ENCODE measurements at places on chromosomes 11 and 22. TPM values are rescaled to one million over a fixed set of nuclear protein-coding genes. Genes with fewer than 3 reads are reported as not detected.

Gene NXPE4
- total RNA-seq: not detected

Gene TRPT1
- total RNA-seq: 41.7 TPM

DNA sequence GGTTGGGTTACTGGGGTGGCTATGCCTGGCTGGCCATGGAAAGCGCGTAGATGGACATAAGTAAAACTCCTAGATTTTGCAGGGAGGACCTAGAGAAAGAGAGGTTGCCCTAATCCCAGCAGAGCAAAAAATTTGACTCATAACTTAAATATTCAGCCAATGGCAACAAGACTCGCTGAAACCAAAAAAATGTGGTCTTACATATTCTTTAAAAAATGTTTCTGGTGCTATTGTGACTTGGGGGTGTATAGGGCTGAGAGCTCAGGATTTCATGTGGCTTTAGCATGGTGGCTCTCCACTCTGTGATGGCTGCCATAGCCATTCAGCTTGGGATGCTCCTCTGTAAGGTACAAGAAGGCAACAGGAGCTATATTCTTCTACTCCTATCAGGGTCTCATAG lies 27.2 kb upstream of the PDGFD start:
- H3K36me3 ChIP-seq: no peaks in the 10 kb centered on the region
- no peaks in the 10 kb centered on the region for H3K27me3 ChIP-seq
- H3K4me1 ChIP-seq: no peaks in the 10 kb centered on the region

GRCh38 chr11:1161410-1162137 lies 3.8 kb downstream of the MUC5AC start:
- no peak overlapping the region for H3K4me3 ChIP-seq
- peaks cover 20% of the 10 kb centered on the region for H3K27me3 ChIP-seq
- no peak overlapping the region for H3K27ac ChIP-seq
- H3K4me1 ChIP-seq: no peaks in the 10 kb centered on the region

GRCh38 chr11:125330462-125331325 lies 165.4 kb downstream of the FEZ1 start:
- H3K36me3 ChIP-seq: no peaks in the 10 kb centered on the region
- H3K27me3 ChIP-seq: peaks cover 21% of the 10 kb centered on the region
- no peak overlapping the region for H3K4me3 ChIP-seq

- H3K4me1 ChIP-seq: no peaks in the 10 kb centered on the region
- H3K27ac ChIP-seq: no peak overlapping the region
- H3K4me3 ChIP-seq: no peak overlapping the region
- H3K27me3 ChIP-seq: no peaks in the 10 kb centered on the region
- peaks cover 4% of the 10 kb centered on the region for H3K36me3 ChIP-seq
- DNase-seq: no peak
Measured at GRCh38 chr11:107337917-107338316, 119.7 kb downstream of the CWF19L2 start.

- H3K27ac ChIP-seq: no peak overlapping the region
- DNase-seq: no peak
- H3K27me3 ChIP-seq: peaks cover 2% of the 10 kb centered on the region
- peaks cover 32% of the 10 kb centered on the region for H3K4me1 ChIP-seq
- no peak overlapping the region for H3K4me3 ChIP-seq
Measured at GRCh38 chr22:27803841-27804415, 2.4 kb upstream of the MN1 start.

Gene F2
- total RNA-seq: 0.16 TPM

GRCh38 chr11:119368121-119369034 lies 13.1 kb downstream of the USP2 start:
- no peak overlapping the region for H3K4me3 ChIP-seq
- no peaks in the 10 kb centered on the region for H3K27me3 ChIP-seq
- peaks cover 54% of the 10 kb centered on the region for H3K4me1 ChIP-seq
- H3K36me3 ChIP-seq: peaks cover 16% of the 10 kb centered on the region

Gene MICALL1
- 20.4 TPM for total RNA-seq

GRCh38 chr22:48923996-48924395 lies 903.7 kb downstream of the BRD1 start:
- DNase-seq: no peak
- no peak overlapping the region for H3K27ac ChIP-seq
- no peaks in the 10 kb centered on the region for H3K36me3 ChIP-seq
- no peaks in the 10 kb centered on the region for H3K4me1 ChIP-seq
- H3K27me3 ChIP-seq: peaks cover 12% of the 10 kb centered on the region

Gene RIC3
- total RNA-seq: 0.16 TPM

Gene POU2F3
- total RNA-seq: not detected

- H3K4me1 ChIP-seq: no peaks in the 10 kb centered on the region
- no peaks in the 10 kb centered on the region for H3K36me3 ChIP-seq
- no peak overlapping the region for H3K27ac ChIP-seq
Measured at GRCh38 chr11:134583397-134583990, 171.5 kb upstream of the B3GAT1 start.

DNA sequence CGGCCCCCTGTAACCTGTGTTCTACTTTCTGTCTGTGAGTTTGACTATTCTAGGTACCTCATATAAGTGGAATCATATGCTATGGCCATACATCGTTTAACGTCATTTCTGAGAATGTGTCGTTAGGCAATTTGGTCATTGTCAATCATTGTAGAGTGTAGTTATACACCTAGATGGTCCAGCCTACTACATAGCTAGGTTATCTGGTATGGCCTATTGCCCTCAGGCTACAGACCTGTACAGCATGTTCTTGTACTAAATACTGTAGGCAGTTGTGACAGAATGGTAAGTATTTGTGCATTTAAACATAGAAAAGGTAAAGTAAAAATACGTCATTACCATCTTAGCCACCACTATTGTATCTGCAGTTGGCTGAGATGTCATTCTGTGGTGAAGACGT lies 35.2 kb downstream of the MYO7A start:
- no peaks in the 10 kb centered on the region for H3K36me3 ChIP-seq
- H3K4me1 ChIP-seq: no peaks in the 10 kb centered on the region
- peaks cover 3% of the 10 kb centered on the region for H3K27me3 ChIP-seq
- H3K27ac ChIP-seq: no peak overlapping the region
- H3K4me3 ChIP-seq: no peak overlapping the region
- DNase-seq: no peak

DNA sequence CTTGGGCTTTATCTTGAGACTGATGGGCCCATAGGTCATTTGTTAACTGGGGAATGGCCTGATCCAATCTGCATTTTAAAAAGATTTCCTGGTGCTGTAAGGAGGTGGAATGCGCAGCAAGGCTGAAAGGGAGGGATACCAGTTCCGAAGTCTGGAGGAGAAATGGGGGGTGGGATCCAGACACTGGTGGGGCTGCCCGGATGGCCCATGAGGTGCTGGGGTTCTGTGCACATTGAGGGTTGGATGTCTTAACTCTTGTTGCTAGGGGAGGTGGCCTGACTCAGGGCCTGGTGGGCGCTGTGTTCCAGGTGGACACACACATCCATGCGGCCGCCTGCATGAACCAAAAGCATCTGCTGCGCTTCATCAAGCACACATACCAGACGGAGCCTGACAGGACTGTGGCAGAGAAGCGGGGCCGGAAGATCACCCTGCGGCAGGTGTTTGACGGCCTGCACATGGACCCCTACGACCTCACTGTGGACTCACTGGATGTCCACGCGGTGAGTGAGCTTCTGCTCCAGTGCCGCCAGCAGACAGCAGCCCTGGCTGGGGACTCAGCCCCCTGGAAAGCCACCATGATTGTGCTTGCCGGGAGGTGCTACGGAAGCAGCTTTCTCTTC lies 38.1 kb downstream of the AMPD3 start:
- H3K36me3 ChIP-seq: peaks cover 89% of the 10 kb centered on the region
- H3K27me3 ChIP-seq: no peaks in the 10 kb centered on the region
- no peak overlapping the region for H3K27ac ChIP-seq
- no peak for DNase-seq
- peaks cover 16% of the 10 kb centered on the region for H3K4me1 ChIP-seq

DNA sequence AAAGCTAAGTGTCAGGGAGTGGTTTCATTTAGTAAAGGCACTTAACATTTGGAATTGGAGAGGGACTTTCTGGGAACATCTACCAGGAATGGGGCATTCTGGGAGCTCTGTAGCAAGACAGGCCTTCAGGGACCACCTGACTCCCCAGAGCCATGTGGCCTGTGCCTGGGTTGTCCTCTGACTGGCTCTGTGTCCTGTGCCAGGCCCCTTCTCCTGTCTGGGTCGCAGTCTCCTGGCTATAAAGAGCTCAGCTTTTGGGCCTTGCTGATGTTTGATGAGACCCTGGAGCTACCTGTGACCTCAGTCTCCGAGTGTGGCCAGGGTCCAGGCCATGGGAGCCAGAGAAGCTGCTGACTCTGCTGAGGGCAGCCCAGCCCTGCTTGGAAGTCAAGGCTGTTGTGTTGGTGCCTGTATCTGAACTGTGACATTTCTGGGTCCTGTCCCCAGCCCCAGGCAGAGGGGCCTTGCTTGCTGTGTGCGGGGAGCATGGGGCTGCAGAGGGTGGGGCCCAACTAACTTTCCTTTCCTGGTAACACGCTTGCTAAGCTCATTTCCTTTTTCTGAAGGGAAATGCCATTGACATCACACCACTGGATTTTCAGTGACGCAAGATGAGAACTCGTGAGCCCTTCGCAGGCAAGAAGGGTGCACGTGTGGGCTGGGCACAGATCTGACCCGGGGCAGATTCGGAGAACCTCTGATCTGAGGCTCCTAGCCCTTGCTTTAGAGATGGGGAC lies 41.3 kb downstream of the LRRC32 start:
- no peaks in the 10 kb centered on the region for H3K36me3 ChIP-seq
- no peaks in the 10 kb centered on the region for H3K27me3 ChIP-seq
- H3K4me3 ChIP-seq: no peak overlapping the region

- peaks cover 23% of the 10 kb centered on the region for H3K27me3 ChIP-seq
- peak; percentile 24 for DNase-seq
- H3K27ac ChIP-seq: no peak overlapping the region
- H3K36me3 ChIP-seq: no peaks in the 10 kb centered on the region
Measured at GRCh38 chr11:93842461-93842860, 8.0 kb downstream of the VSTM5 start.

Gene DDX25
- not detected for total RNA-seq

DNA sequence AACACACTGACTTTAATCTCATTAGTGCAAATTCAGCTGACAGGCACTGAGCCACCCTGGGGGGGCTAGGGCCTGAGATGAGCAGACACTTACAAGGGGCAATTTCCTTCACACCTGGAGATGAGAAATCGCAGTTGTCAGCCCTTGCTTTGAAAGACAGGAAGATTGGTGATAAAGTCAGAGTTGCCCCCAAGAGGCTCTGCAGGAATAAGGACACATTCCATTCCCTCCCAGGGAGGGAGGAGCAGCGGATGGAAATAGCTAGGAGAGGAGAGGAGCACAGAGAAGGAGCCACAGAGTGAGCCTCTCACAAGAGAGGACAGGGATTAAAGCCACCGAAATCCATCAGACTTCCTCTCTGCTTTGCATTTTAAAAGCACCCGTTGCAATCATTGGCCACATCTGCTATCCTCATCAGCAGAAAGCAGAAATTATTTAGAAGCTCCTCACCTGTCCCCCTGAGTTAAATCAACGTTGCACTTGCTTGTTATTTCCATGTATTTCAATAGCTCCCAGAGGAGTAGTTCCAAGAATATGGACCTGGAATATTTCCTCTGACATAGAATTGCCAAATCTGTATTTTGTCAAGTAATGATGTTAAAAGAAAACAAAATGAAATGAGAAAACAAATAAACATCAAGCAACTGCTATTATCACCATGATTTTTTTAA lies 213.7 kb downstream of the BARX2 start:
- H3K27me3 ChIP-seq: peaks cover 8% of the 10 kb centered on the region
- H3K4me3 ChIP-seq: no peak overlapping the region
- H3K4me1 ChIP-seq: no peaks in the 10 kb centered on the region
- no peaks in the 10 kb centered on the region for H3K36me3 ChIP-seq

DNA sequence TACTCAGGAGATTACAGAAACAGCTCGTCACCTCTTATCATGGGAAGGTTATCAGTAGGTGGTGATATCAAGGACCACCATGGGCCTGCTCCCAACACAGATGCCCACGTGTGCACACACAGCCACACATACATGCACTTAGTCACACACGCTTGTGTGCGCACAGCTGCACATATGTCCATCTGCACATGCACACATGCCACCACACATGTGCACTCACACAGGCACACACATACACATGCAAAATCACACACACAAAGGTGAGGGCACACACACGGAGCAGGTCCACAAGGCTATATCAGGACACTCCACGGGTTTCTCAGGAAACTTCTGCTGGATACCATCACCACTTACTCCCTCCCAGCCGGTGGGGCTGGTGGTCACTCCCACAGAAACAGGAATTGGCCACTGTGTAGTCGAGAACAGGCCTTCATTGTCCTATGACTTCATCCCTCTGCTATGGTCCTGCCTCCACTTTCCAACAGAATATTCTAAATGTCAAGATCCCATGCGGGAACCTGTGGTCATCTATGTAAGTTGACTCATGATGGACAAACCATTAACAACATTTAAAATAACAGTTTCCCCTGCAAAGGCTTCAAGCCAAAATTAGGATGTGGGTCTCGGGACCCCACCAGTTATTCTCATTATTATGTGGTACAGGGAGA lies 2.2 kb downstream of the C11orf24 start:
- no peak overlapping the region for H3K4me3 ChIP-seq
- H3K36me3 ChIP-seq: peaks cover 58% of the 10 kb centered on the region
- H3K27ac ChIP-seq: peak overlapping the region; percentile 2
- no peaks in the 10 kb centered on the region for H3K27me3 ChIP-seq
- no peak for DNase-seq

Gene OLFML1
- total RNA-seq: not detected

DNA sequence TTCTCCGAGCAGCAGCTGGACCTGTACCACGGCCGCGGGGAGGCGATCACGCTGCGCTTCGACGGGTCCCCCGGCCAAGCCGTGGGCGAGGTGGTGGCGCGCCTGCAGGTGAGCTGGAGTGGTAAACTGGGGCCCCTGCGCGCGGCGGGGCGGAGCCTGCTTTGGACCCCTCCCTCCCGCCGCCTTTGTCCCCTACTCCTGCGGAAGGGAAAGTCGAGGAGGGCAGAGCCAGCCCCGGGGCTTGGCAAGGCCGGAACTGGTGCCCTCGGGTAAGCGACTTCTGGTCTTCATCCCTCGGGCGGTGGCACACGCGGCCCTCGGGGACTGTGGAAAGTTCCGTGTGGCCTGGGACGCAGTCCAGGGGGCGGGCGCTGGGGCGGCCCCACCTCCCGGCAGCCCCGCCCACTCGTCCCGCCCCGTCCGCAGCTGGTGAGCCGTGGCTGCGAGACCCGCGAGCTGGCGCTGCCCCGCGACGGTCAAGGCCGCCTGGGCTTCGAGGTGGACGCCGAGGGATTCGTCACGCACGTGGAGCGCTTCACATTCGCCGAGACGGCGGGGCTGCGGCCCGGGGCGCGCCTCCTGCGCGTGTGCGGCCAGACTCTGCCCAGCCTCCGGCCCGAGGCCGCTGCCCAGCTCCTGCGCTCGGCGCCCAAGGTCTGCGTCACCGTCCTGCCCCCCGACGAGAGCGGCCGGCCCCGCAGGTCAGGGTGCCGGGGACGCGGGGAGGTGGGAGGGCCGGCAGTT lies 9.2 kb downstream of the SIPA1 start:
- peak; percentile 42 for DNase-seq
- H3K4me3 ChIP-seq: no peak overlapping the region
- no peak overlapping the region for H3K27ac ChIP-seq
- H3K27me3 ChIP-seq: no peaks in the 10 kb centered on the region

Gene SSTR3
- not detected for total RNA-seq

GRCh38 chr11:46640036-46640788 lies 22.9 kb downstream of the ATG13 start:
- no peak overlapping the region for H3K4me3 ChIP-seq
- H3K27me3 ChIP-seq: no peaks in the 10 kb centered on the region
- DNase-seq: no peak
- H3K36me3 ChIP-seq: peaks cover 33% of the 10 kb centered on the region

GRCh38 chr11:47998733-47999359 lies 18.5 kb downstream of the PTPRJ start:
- peaks cover 9% of the 10 kb centered on the region for H3K4me1 ChIP-seq
- H3K4me3 ChIP-seq: no peak overlapping the region
- no peaks in the 10 kb centered on the region for H3K27me3 ChIP-seq
- no peaks in the 10 kb centered on the region for H3K36me3 ChIP-seq
- no peak overlapping the region for H3K27ac ChIP-seq
- DNase-seq: no peak

- no peak for DNase-seq
- H3K27ac ChIP-seq: no peak overlapping the region
- no peak overlapping the region for H3K4me3 ChIP-seq
- no peaks in the 10 kb centered on the region for H3K4me1 ChIP-seq
Measured at GRCh38 chr11:36211761-36212430, 77.3 kb downstream of the COMMD9 start.

Gene CENPM
- 37.4 TPM for total RNA-seq

All from K562 (cell line).